Fibroblast of the aortic adventitia (primary cell): ENCODE measurements at places on chromosomes 11 and 22. TPM values are rescaled to one million over a fixed set of nuclear protein-coding genes. Genes with fewer than 3 reads are reported as not detected.

Gene ACTN3
- not detected in 2 replicates for total RNA-seq

Gene FGF4
- 0.08 TPM in 1 of 2 replicates, not detected in the other for total RNA-seq

Gene MUC15
- total RNA-seq, result 0.25 TPM in 1 of 2 replicates, not detected in the other

Gene IL17REL
- not detected in 2 replicates for total RNA-seq

Gene NLRP14
- 0.18 TPM in 1 of 2 replicates, not detected in the other for total RNA-seq

Gene PHF21B
- total RNA-seq, result not detected in 2 replicates

Gene UPK3A
- total RNA-seq, result not detected in 2 replicates

Gene ACP2
- total RNA-seq, result 8.4 and 24.9 TPM in 2 replicates

Gene DNAJB7
- total RNA-seq, result not detected in 2 replicates

Gene HPX
- 1.2 TPM in 1 of 2 replicates, not detected in the other for total RNA-seq

Gene LARGE1
- total RNA-seq, result 15.0 and 124 TPM in 2 replicates

Gene NFAM1
- not detected in 2 replicates for total RNA-seq

Gene IGLL5
- total RNA-seq, result not detected in 2 replicates

Gene DRD4
- 0.09 and 0.16 TPM in 2 replicates for total RNA-seq

Gene TPH1
- 0.18 and 1.2 TPM in 2 replicates for total RNA-seq

Gene POU2AF2
- total RNA-seq, result not detected in 2 replicates

Gene SLCO2B1
- 2.0 TPM in 1 of 2 replicates, not detected in the other for total RNA-seq

Gene WEE1
- 26.3 and 51.1 TPM in 2 replicates for total RNA-seq
